ENCODE measurements at places on chromosomes 5 and 9.

- DNase-seq: no peak
These were observed 9.5 kb downstream of the PRRC2B start for GRCh38 chr9:131403493-131403773.

DNA sequence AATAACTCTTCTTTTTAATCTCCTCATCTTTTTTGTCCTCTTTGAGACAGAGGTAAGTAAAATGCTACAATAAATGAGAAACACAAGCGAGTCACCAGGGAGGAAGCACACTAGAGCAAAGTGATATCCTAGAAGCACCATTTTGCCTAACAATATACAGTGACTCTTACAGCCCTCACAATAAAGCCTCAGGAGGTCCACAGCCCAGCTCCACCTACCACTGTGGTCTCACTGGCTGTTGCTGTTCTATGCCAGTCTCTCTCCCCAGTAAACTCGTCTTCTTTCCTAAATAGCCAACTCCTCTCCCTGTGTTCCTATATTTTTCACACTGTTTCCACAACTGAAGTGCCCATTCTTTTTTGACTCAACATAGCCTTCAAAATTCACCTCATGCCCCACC, 44.3 kb downstream of the TNFSF15 start:
- DNase-seq: no peak

DNA sequence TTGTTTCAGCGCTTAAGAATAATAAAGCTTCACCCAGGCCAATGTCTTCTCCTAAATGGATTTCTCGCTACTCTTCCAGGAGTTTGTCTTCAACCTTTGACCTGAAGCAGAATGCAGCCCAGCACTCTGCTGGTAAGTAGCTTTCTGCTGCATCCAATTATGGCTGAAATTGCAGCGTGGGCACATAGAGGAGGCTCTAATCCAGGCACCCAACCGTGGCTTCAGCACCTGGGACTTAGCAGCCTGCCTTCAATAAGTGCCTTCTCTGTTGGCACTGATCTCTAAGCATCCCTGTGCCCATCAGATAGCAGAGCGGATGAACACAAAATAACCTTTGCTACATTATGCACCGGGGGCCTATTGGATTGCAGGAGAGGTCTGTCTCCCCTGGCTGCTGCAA, 105.2 kb downstream of the TRIM32 start:
- DNase-seq: no peak

DNA sequence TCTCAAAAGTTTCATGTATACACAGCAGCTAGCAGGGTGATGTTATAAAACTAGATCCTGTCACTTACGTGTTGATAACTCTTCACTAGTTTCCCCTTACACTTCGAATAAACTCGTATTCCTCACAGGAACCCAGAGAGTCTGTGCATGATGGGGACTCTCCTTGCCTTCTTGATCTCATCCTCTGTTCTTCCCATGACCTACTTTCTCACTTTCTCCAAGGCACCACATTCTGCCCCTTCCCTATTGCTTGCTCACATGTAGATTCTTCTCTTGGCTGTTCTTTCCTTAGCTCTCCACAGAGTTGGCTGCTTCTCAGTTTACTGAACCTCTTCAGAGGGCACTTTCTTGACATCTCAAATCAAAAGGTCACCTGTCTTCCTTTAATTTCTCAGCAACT, 1.2 kb upstream of the AOPEP start:
- DNase-seq: no peak

GRCh38 chr5:13348568-13348967, 595.9 kb downstream of the DNAH5 start:
- no peak for DNase-seq

DNA sequence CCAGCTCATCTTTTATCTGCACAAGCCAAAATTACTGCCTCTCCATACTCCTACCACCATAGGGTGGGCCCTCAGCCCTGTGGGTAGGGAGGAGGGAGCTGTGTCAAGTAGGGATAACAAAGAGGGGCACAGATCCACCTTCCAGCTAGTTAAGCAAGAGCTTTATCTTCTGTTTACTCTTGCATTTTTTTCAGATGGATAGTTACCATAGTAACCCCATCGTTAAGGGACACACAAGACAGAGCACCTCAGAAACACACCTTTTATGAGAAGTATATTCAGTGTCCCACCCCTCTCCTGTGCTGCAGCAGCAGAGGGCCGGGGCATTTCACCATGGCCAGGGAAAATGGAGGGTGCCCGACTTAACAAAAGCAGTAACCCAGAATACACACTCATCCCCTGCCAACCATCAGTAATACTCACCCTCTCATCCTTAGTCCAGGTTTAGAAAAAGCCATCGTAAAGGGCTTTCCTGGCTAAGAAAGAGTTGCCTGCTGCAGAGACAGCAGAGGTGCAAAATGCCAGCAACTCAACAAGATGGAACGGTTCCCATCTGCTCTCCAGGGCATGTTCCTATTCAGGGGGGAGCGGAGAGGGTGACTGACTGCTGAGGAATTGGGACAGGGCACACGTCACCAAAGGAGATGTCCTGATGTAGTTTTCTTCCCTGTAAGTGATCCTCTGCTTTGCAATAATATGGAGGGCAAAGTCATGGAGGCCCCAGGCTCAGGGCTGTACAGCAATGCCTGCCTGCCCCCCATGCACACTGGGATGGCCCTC, 25.1 kb downstream of the MACROH2A1 start:
- DNase-seq: no peak

GRCh38 chr9:88824711-88825110, 166.6 kb upstream of the S1PR3 start:
- DNase-seq: no peak

DNA sequence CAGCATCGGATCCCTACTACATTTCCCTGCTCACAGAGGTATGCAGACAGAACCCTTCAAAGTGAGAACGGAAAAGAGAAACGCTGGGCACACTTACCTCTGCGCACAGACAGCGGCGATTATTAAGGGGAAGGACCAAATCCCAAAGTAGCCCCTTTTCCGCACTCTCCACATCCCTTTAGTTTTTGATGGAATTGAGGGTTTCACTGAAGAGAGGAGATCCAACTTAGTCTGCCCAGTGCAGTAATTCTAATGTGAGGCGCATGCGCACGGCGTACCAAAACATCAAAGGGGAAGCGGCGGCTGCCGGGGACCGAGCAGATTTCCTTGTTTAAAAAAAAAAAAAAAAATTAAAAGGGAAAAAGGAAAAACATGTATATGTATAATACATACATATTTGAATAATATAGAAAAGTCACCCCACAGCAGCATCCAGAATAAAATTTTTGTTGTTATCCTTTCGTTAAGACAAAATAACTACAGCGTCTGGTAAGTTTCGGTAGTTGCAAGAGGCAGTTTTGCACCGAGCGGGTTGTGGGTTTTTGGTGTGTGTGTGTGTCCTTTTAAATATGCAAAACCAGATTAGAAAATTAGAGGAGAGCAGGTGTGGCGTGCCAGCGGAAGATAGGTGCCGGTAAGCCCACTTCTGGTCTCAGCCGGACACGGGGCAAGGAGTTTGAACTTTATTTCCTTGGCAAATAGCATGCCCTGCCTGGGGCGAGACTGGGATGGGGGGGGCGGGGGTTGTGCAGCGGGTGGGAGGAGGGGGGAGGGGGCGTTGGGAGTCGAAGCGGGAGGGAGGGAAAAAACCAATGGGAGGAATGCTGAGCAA, at the start of gene GABRB2:
TSS of gene GABRB2 (minus strand) at position 256 of the 832 bp plus-strand sequence. CDS start at position 174, 82 bp downstream.
- DNase-seq: peak; percentile 77

DNA sequence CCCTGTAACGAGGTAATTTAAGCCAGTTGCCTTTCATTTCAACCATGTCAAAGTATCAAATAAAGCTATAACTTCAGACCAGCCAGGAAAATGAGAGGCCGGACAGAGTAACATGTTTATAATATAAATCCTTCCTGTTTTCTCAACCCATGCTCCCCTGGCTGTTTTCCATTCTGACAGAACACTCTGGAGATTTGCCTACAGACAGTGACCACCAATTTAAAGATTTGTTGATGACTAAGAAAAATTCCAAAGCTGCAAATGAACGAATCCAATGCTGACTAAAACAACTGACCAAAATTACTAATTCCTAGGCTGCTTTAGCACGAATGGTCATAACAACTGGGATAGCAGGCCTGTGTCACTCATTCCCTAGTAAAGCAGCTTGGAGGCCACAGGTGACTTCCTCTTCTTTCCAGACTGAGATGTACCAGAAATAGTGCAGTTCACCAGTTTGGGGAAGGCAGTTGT, 141.4 kb downstream of the AOPEP start:
- DNase-seq: peak; percentile 63

- DNase-seq: no peak
These were observed 2.2 kb downstream of the SPOCK1 start for GRCh38 chr5:137496919-137497318.

Data from AG08396 (cell line).